ENCODE measurements at places on chromosomes 3 and 15.

GRCh38 chr15:89542369-89542768, 32.9 kb upstream of the TICRR start:
- no peak for DNase-seq

GRCh38 chr3:58441514-58442450, 8.2 kb upstream of the PDHB start:
- no peak for DNase-seq

GRCh38 chr3:13098192-13098988, 25.2 kb upstream of the IQSEC1 start:
- no peak for DNase-seq

GRCh38 chr3:56303487-56303886, 164.8 kb downstream of the ERC2 start:
- no peak for DNase-seq

DNA sequence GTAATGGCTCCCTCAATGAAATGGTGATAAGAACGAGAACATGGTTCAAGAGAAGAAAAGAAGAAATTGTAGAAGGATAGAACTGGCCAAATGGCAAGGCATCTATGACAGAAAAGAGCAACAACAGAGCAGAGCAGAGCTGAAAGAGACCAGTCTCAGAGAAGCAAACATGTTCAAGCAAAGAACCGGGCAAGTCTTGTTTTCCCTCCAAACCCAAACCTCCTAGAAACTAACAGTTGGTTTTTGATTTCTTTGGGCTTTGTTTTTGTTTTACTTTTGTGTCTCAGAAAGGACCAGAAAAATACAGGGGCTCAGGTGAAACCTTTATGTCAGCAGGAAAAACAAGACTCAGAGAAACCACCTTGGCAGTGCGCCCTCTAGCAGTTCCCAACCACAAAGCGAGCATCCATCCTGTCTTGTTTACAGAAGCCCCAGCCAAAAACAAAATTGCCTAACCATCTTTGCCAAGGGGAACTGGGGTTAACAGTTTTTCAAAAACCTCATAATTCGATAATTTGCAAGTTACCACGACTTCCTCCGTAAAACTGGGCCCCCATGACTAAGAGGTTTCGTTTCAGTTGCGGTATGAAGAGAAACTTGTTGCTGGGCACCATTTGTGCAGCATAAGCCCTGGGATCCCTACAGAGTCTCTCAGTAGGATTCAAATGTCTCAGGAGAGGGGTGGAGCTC, 159.2 kb upstream of the SLC24A5 start:
- DNase-seq, result no peak

GRCh38 chr3:105140899-105141367, 225.8 kb upstream of the ALCAM start:
- no peak for DNase-seq

DNA sequence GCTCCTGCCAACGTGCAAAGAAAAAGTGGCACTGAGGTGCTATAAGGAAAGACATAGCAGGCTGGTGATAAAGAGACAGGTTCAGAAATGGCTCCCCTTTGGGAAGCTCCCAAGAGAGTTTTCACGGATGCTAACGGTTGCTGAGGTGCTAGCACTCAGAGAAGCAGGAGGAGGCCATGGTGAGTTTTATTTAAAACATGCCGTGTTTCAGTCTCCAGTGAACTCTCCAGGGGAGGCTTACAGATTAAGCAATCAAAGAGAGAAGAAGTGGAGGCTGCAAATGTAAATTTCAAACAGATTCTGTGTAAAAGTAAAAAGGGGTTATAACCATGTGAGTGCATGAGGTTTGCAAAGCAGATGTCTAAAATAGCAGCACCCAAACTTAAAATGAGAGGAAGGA, 346.2 kb downstream of the NTRK3 start:
- DNase-seq, result no peak

GRCh38 chr3:149495581-149496125, 21.2 kb downstream of the TM4SF4 start:
- no peak for DNase-seq

- DNase-seq, result no peak
Measured at GRCh38 chr3:23193831-23194230, 9.3 kb upstream of the UBE2E2 start.

DNA sequence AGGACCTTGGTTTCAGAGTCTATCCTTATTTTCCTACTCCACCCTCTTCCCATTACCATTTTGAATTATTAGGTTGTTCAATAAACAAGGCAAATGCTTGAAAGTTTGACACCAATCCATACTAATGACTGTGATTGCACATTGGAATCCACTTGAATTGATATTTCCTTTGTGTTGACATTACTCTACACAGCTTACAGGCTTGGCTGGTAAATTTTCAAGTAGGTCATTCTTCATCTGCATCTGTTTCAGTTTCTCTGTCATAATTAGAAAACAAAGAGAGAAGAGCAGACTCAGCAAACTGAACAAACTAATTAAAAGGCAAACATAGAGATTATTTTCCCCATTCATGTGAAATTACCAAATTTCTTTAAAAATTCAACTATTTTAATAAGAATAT, 732.9 kb upstream of the BCHE start:
- DNase-seq, result no peak

DNA sequence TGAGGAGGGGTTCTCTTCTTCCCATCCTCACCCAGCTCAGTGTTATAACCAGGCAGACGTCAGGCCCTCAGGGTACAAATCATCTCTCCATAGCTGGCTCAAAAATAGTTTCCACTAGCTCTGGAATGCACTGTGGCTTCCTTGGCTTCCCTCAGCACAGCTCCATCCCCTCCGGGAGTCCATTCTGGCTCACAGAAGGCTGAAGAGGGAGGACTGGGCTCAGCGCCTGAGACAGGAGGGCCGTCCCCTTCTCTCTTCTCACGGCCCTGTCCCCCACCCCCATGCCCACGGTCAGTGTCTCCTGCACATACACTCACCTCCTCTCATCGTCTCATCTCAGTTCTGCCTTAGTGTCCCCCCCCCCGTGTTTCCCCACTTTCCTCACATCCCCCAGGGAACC, 50.1 kb downstream of the UMPS start:
- DNase-seq, result no peak

- DNase-seq, result no peak
Measured at GRCh38 chr3:171099911-171100310, 73.4 kb upstream of the SLC2A2 start.

DNA sequence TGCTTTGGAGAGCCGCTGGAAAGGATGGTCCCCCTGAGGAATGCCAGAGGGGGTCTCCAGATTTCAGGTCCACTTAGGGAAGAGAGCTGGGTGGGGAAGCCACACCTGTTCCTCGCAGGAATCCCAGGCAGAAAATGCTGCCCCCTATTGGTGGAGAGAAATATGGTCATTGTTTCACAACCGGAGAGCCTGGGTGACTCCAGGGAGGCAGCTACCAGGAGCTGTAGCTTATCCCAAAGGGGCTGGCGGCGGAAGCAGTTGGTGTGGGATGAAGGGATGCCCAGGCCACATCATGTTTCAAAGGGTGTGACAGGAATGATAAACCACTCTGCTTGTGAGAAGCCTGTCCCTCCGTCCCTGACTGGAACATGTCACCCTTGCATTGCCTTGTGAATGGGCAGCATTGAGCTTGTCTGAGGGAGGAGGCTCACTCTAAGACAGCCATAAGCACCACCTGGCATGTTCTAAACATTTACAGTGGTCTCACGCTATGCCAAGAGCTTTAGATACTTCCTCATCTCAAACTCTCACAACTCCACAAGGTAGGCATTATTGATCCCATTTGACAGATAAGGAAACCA, 34.5 kb downstream of the POMGNT2 start:
- DNase-seq, result no peak

DNA sequence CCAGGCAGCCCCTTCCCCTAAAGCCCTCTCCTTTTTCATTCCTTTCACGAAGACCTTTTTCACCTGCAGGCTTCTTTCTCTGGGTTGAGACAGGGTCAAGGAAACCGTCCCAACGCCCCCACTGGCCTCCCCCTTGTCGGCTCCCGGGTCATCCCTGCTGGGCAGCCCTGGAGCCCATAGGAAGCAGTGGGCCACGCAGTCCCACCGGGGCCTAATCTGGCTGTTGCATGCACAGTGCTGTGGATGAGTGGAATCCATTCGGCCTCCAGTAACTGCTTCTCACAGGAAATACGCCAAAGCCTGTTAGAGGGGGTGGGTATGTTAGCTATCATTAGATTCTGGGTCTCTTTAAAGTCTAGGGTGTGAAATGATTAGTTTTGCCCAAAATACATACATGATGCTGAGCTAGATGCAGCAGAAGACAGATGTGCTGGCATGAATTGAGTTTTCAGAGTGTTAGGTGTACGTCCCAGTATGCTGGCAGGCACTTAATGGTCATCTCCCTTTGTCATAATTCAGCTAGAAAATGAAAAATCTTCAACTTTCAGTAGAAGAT, 16.6 kb downstream of the LYSMD4 start:
- no peak for DNase-seq

- DNase-seq, result no peak
Measured at GRCh38 chr3:52763466-52763865, 7.3 kb downstream of the NEK4 start.

DNA sequence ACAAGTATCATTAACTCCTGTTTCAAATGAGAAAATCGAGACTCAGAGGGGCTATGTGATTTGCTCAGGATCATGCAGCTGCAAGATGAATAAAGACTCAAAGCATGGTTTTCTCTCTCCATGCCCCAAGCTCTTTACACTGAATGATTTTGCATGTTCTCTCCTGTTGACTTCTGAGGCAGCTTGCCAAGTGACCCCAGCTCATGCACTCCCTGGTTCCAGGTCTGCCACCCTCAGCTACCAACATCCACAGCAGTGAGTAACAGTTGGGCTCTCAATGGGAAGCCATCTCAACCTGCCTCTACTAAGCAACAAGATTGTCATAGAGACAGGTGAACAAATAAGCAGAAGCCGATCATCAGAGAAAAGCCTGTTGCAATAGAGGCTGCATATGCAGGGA, 116.9 kb upstream of the GADL1 start:
- DNase-seq, result no peak

GRCh38 chr3:30768046-30768445, 126.4 kb downstream of the GADL1 start:
- DNase-seq, result no peak

DNA sequence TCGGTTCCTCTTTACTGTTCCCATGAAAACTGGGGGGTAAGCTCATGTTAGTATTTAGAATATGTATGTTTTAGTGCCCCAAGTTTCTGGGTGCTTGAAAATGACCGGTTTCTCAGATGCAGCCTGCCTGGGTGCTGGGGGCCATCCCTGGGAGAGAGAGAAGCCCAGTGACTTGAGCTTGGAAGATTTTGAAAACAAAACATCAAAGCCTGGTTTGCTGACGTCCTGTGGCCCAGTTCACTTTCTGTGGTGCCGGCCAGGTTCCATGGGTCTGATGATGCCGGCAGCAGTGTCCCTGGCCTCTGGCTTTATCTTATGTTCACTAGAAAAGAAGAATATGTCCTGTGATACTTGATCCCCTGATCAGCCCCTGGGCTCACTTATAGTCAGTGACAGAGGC, 17.1 kb downstream of the APBA2 start:
- DNase-seq, result no peak

DNA sequence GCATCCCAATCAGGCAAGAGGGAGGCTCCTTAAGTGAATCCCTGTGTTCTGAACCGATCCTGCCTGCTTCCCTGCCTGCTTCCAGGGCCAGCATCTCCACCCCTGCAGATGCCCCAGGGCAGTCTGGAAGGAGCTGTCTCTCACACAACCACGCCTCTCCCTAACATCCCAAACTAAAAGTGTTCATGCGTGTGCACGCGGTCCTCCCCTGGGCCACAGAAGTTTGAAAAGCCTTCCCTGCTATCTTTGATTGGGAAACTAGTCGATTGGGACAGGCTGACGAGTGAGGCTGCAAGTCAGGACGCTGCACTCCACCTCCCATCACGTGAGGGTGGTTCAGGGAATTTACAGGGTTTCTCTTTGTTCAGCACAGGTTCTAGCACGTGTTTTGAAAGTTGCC, 340.9 kb upstream of the ICE2 start:
- DNase-seq, result no peak

DNA sequence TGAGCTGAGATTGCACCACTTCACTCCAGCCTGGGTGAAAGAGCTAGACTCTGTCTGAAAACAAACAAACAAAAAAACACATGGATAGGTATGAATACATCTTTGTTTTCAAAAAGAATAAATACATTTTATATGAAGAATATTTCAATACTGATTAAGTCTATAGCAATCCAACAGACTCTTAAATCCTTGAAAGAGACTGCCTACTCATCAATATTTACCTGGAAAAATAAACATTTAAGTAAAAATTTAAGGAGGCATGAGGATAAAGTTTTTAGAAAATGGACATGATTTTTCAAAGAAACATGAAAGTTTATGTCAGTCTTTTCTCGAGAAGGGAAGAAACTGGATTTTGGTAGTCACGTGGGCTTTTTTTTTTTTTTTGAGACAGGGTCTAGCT, 5.4 kb downstream of the NKIRAS1 start:
- DNase-seq, result no peak

DNA sequence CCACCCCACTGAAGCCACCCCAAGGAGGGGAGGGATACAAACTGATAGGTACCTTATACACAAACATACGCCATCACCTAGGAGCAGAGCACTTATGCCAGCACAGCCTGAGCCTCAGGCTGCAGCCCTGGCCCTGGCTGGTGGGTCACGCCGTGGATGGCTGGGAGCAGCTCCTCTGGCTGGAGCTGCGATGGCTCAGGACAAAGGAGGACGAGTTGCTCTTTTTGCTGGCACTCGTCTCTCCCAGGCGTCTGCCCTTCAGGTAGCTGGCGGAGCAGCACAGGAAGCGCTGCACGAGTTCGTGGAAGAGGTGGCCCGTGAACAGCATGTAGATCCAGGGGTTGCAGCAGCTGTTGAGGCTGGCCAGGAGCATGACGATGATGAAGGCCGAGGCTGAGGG, 16.6 kb downstream of the OXTR start:
- DNase-seq, result no peak

DNA sequence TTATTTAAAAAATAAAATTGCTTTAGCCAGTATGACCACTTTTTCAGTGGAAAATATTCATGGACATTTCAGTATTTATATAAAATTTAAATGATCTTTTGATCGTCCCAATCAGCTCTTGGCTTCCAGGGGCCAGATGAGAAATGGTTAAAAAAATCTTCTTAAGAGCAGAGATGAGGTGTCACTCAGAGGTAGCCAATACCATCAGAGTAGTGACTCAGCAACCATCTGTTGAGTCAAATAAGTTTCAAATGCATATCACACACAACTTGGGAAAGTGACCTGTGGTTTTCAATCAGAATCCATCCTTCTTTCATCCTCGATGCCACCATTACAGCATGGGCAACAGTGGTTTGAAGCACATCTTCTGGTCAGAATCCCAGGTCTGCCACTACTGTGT, 958.8 kb upstream of the NR2F2 start:
- DNase-seq, result no peak

Data from esophagus squamous epithelium (tissue), 5 donors.